ENCODE measurements at places on chromosomes 2 and 18.

DNA sequence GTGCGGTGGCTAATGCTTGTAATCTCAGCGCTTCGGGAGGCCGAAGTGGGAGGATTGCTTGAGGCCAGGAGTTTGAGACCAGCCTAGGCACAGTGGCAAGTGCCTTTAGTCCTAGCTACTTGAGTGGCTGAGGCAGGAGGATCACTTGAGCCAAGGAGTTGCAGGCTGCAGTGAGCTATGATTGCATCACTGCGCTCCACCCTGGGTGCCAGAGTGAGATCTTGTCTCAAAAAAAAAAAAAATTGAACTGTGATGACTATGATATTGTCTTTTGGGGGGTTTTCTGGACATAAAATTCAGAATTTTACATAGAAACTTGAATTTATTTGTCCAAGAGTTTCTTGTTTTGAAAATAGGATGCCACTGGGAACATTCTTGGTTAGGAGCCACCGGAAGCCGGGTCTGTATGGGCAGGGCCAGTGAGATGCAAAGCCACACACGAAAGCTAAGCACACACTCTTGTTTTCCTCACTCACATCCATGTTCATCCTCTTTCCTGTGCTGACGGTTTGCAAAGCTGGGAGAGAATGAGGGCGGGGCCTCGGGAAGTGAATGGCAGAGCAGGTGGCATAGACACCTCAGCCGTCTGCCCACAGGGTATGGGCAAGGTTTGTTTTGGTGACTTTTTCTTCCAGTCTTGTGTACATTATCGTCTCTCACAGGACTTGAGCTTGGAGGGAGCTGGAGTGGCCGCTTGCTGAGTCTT is 12.6 kb downstream of the AGAP1 start:
- no peak for DNase-seq

DNA sequence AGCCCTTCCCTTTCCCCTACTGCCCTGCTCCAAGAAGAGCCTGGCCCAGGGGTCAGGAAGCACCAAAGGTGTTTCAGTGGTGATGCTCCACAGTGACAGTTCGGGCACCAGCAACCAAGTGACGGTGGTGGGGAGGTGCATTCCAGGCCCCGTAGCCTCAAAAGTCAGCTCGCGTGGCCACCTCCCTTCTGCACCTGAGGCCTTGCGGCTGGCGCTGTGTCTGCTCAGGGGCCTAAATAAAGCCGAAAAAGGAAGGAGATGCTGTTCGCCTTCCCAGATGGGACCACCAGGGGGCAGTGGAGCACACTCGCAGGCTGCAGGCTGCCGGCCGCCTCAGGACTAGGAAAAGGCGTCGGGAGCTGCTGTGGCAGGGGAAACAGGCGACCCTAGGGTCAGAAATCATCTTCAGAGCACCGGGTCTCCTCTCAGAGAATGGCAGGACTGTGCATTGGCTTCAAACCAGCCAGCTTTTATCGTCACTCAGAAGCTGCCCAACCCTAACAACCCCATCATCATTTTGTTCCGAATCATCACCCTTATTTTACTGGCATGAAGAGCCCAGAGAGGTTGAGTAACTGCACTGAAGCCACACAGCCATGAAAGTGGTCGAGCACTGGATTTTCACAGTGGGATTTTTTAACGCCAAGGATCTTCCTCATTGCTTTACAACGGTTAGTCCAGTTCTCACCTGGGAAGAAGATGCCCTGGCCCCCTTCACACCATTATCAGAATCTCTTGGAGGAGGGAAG is 213.0 kb upstream of the CELF4 start:
- DNase-seq: peak; percentile 2

GRCh38 chr2:40872580-40872979 is 420.7 kb upstream of the SLC8A1 start:
- no peak for DNase-seq

DNA sequence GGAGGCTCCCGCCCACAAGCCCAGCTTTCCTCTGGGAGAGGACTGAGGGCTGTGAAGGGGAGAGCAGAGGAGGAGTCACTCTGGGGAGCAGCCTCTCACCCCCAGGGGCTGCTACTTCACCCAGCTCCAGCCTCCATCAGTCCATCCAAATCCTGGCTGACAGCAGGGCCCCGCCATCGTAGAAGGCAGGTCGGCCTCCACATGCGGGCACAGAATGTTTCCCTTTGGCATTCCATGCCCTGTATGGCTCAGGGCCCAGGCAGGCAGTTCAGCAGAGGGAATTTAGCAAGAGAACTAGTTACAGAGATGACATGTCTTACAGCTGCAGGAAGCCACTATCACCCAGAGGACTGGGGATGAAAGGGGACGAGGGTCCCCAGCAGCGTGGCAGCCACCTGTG is 6.4 kb upstream of the ODC1 start:
- DNase-seq: no peak

- no peak for DNase-seq
These were observed 86.6 kb downstream of the MARCHF4 start for GRCh38 chr2:216285701-216286100.

DNA sequence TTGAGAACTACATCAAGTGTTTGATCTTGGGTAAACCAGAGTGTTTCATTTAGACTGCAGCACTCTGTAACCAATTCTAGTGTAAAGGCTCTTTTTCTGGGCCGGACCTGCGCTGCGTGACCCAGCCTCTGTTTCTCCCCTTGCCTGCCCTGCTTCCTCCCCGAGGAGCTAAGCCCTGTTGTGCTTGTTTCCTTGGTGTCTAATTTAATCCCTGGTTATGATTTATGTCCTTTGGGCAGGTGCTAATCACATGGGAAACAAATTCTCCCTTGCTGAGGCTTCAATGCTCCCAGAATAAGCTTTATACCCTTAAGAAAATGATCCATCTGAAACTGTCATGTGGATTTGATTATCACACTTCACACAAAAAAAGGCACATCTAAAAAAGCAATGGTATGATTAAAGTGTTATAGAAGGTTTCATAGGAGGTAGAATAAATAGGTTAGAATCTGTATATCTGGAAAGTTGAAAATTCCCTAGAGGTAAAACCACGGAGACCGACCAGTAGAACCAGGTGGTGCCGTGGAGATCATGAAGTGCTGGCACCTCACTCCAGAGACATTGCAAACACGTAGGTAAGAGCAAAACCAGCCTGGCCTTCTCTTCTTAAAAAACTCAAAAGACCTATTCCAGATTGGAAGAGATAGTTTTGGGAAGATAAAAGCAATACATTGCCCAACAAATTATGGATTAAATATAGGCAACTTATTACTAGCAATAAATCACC is 31.0 kb upstream of the SLC9A2 start:
- no peak for DNase-seq

- DNase-seq: no peak
These were observed 9.1 kb downstream of the RPL31 start for GRCh38 chr2:101011152-101011551.

- no peak for DNase-seq
These were observed 6.7 kb downstream of the GALNT3 start for GRCh38 chr2:165787334-165787733.

DNA sequence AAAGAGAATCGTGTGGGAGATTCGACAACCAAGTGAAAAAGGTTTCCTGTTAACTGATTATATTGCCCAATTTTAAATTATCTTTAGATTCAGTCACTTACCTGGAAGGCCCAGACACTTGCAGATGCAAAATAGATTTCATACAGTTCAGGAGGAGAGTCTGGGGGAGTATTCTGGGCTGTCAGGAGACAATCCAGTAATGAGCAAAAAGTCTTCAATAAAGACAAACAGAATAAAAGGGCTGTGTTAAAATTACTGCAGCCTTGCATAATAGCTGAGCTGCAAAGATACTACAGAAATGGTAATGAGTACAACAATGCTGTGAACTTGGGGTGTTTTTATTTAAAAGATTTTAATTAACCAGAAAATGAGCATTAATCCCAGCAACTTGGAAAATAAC is 303.6 kb downstream of the SP3 start:
- no peak for DNase-seq

DNA sequence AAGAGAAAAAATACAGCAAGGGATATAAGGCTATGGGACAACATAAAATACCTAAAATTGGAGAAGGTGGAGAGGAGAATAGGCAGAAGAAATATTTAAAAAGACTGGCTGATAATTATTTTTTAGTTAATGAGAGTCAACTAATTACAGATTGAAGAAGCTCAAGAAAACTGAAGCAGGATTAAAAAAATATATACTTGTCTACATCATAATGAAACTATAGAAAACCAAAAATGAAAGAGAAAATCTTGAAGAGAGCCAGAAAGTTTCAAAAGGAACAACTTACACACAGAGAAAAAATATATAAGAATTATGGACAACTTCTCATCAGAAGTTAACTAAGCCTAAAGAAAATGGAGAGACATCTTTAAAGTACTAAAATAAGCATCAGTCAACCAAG is 62.9 kb upstream of the APCDD1 start:
- no peak for DNase-seq

GRCh38 chr2:124542932-124543640 is 518.0 kb downstream of the CNTNAP5 start:
- DNase-seq: no peak

DNA sequence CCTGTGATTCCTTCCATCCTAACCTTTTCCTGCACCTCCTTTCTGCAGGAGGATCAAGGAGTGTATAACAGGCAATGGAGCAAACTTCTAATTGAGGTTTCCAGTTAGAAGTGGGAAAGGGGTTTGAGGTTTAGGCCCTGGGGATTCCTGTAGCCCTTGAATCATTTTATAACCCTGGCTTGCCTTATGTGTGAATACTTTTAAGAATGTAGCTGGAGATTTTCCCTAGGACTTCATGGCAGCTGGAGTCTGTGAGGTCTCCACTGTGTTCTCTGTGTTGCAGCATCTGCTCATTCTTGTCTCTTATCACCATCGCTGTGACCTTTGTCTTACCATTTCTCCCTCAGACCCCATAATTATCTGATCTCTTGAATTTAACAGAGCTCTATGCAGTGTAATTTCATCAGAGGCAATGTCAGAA is 370.2 kb upstream of the SLC14A2 start:
- DNase-seq: no peak

GRCh38 chr2:47631792-47632398 is 151.1 kb upstream of the MSH6 start:
- DNase-seq: peak; percentile 92

DNA sequence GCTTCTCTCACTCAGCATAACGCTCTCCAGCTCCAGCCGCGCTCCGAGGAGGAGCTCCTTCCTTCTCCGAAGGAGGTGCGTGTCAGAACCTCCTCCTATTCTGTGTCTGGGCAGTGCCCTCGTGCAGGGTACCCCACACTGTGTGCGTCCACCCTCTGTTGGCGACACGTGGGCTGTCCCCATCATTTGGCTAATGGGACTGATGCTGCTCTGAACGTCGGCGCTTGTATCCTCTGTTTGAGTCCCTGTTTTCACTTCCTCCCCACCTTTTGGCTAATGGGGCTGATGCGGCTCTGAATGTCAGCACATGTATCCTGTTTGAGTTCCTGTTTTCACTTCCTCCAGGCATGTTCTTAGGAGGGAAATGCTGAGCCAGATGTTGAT is 22.2 kb downstream of the KCNG2 start:
- DNase-seq: no peak
